ENCODE measurements at places on chromosomes 12 and 14. TPM values are rescaled to one million over a fixed set of nuclear protein-coding genes. Genes with fewer than 3 reads are reported as not detected.

ANKS1B gene
- 8.4 TPM for total RNA-seq

LHX5 gene
- 1.8 TPM for total RNA-seq

OTX2 gene
- 0.84 TPM for total RNA-seq

C12orf50 gene
- total RNA-seq = 0.30 TPM

HOXC13 gene
- not detected for total RNA-seq

IFI27 gene
- total RNA-seq = 9.5 TPM

SERPINA3 gene
- total RNA-seq = not detected

RNASE1 gene
- 9.7 TPM for total RNA-seq

TSPAN19 gene
- total RNA-seq = 0.36 TPM

GRIP1 gene
- 38.4 TPM for total RNA-seq

DNA sequence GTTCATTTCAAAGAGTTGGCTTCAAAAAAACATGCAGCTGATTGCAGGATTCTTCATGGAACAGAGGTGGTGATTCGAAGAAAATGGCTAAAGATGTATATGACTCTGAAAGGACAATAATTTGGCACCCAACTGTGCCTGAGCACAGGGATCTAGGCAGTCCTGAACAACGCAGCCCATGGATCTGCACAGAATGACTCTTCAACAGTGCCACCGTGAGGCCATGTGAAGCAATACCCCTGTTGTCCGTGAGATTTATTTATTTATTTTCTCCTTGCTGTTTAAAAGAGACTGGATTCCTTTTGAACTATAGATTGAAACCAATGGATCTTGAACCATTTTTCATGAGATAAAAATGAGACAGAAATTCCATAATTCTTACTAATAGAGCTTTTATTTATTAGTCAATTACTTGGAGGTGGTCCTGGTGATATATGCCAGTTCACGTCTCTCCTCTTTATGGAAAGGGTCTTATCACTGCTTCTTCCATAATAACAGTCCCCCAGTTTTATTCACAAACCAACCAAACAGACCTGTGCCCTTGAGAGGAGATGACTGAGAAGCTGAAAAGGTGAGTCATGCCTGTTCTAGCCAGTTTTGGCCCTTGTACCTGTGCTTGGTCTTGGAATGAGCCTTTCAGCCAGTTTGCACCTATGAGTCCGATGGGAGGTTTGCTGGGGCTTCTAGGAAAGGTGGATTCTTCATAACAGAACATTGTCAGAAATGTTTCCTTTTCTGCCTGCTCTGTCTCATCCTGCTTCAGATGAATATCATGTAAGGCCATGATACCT is 1598.3 kb downstream of the AACS start:
- peak; percentile 2 for DNase-seq

DNA sequence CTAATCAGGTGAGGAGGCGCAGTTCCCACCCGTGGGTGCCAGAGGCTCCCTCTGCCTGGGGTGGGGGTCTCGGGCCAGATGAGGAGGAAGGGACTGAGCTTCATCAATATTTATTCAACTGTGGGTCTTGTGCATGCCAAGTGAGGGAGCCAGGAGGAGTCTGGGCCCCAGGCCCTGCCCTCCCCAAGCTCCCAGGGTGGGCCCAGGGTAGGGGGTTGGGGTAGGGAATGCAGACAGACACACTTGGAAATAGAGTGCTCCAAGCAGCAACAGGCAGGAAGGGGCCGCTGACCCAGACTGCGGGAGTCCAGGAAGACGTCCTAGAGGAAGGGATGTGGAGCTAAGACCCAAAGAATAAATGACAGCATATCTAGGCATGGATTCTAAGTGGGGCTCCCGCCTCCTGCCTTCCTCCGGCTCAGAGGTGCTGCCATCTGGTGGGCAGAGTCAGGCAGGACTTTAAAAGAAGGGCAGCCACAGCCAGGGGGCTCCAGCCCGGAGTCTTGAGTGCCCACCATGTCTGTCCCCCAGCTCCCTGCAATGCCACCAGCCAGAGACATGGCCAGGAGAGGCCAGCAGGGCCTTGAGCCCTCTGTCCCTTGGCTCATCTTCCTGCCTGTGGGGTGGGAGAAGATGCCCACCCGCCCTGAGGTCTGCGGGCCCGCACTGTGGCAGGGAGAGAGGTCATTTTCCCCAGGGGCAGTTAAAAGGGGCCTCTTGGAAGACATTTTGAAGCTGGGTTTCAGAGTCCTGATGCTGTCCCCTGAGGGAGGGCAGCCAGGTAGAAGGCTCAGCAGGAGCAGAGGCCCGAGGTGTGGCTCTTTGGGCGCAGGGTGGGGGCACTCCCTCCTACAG is 70.1 kb downstream of the PHETA1 start:
- peak; percentile 81 for DNase-seq

DNA sequence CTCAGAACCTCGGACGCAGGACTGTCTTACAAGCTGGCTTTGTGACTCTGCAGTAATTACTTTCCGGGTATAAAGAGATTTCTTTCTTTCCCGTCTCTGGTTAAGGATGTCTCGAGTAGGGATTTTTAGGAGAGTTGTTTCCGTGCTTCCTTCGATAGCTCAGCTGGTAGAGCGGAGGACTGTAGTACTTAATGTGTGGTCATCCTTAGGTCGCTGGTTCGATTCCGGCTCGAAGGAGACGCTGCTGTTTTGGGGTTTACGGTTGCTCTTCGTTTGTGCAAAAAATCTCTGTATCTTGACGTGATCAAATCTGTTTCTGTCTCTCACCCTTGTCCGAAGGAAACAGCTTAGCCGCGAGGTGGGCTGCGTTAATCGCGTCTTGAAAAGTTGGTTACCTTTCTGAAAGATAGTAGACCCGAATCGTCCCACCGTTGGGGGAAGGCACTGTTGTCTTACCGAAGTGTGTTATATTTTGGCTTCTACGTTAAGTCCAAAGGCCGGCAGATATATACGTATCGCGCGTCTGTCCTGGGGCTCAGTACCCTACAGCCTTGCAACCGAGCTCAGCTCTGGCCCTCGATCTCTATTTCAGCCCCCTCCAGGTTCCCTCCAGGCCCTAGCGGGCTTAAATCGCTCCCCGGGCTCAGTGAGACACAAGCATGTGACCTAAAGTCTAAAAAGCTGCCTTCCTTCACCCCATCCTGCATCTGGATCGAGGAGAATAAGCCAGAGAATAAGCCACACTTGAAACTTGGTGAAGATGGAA is 1.1 kb upstream of the RNASE4 start:
- peak; percentile 76 for DNase-seq

DNA sequence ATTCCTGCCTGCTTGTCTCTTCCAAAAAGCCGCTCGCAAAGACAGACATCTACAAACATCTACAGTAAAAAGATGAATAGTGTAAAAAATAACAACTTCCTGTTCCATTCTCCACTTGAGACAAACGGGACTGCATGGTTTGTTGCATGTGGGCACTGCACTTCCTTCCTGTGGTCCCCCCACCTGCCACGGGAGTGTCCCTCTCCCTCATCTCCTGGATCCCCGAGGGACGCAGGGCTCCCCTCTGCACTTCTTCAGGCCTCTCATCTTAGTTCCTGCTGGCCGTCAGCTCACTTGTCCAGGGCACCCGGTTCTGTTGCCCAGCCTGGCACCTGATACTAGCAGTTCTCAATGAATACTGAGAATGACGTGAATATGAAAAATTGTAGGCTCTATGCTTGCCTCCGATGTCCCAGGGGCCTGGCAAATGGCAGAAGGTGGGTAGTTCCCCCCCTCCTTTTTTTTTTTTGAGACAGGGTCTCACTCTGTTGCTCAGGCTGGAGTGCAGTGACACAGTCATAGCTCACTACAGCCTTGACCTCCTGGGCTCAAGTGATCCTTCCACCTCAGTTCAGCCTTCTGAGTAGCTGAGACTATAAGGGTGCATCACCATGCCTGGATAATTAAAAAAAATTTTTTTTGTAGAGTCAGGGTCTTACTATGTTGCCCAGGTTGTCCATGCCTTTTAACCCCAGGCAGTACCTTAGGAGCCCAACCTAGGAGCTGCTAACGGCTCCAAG is 3.5 kb upstream of the KLC1 start:
- no peak for DNase-seq

DNA sequence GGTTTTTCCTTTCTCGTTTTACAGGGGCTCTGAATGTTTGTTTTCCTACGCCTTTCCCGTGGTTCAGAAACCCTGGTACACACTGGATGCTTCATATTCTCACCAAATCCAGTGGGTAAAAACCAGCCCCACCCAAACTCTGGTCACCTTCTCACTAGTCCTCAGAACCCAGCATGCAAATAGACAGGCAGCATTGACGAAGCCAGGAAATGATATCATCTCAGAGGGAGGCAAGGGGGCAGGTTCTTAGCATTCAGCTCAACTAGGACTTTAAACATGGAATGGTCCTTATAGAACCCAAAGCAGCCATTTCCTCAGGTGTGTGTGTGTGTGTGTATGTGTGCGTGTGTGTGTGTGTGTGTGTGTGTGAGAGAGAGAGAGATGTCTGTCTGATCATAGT is 142.0 kb downstream of the KCNK10 start:
- DNase-seq = no peak

GRCh38 chr14:51834240-51834639 is 26.2 kb upstream of the GNG2 start:
- DNase-seq = no peak

GRCh38 chr14:88473791-88474190 is 81.0 kb downstream of the PTPN21 start:
- no peak for DNase-seq

DNA sequence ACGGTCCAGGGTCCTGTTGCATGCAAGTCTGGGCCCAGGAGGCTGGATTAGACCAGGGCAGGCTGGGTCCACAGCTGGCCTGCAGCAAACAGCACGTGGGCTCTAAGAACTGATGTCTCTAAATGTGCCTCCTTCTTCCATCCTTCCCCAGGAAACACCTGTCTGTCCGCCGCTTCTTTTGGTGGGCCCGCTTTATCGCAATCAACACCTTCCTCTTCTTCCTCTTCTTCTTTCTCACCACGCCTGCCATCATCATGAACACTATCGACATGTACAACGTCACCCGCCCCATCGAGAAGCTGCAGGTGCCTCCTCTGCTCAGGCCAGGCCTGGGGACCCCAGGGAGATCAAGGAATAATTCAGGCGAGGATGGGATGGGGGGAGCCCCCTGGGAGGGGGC is 28.3 kb downstream of the NGB start:
- DNase-seq = no peak

DNA sequence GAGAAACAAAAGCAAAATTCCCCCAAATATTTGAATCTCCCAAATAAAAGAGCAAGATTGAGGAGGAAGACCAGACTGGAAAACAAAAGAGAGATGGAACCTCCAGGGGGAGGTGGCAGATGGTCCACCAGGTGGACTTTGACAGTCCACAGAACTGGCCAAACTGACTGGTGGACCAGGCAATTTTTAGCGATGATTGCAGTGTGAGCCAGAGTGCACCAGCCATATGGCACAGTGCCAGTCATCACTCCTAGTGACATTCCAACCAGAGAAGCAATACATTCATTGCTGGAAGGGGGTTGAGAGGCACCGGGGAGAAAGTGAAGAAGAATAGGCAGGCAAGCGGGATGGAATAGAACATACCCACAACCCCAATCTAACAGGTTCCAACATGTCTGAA is 182.9 kb downstream of the EXOC5 start:
- DNase-seq = no peak

GRCh38 chr14:85533861-85534291 is 3.9 kb downstream of the FLRT2 start:
- DNase-seq = peak; percentile 34

DNA sequence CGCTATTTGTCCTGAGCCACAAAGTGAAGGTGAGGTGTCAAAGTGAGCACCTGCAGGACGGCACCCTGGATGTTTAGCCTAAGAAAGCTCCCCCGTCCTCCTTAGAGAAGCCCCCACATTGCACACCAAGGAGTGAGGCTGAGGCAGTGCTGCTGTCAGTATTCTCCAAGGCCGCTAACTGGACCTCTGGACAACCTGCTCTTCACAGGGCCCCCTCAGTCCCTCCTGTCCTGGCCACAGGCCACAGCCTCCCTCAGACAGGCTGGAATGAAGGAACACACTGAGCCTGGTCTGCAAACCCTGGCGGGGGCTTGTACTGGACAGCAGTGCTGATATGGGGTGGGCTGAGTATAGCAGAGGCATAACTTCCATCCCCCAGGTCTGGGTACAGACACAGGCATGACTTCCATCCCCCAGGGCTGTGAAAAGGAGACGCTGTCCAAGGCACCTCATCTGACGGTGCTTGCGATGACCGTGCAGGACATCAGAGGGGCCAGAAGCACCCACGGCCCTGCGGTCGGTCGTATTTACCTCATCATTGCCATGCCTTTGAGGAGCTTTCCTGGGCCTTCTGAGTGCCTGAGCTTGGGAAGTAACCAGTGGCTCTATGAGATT is 82.4 kb upstream of the DIO3 start:
- no peak for DNase-seq

- DNase-seq = no peak
These were observed 661.0 kb downstream of the GALC start for GRCh38 chr14:87331991-87332390.

- DNase-seq = peak; percentile 53
These were observed 116.3 kb downstream of the GLT1D1 start for GRCh38 chr12:128969480-128970055.

- DNase-seq = no peak
These were observed 36.3 kb downstream of the LIMA1 start for GRCh38 chr12:50246873-50247612.

GRCh38 chr14:39432619-39433451 is 602 bp upstream of the FBXO33 start:
- DNase-seq = peak; percentile 70

- no peak for DNase-seq
These were observed 50.2 kb downstream of the WSCD2 start for GRCh38 chr12:108179305-108179704.

DNA sequence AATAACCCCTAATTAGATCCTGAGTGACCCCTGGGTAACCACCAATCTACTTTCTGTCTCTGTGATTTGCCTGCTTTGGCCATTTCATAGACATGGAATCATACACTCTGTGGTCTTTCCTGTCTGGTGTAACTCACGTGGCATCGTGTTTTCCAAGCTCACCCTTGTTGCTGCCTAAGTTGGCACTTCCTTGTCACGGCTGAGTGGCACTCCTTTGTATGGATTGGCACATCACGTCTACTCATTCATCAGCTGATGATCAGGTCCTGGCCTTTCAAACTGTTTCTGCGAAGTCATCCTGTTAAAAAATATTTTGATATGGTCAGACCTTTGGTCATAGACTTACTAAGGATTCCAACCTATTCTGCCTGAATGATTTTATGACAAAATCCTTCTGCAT is 87.7 kb downstream of the GLT1D1 start:
- no peak for DNase-seq

GRCh38 chr14:61416591-61416990 is 95.2 kb downstream of the PRKCH start:
- DNase-seq = no peak

GRCh38 chr12:88206601-88207000 is 64.5 kb downstream of the TMTC3 start:
- DNase-seq = no peak

DNA sequence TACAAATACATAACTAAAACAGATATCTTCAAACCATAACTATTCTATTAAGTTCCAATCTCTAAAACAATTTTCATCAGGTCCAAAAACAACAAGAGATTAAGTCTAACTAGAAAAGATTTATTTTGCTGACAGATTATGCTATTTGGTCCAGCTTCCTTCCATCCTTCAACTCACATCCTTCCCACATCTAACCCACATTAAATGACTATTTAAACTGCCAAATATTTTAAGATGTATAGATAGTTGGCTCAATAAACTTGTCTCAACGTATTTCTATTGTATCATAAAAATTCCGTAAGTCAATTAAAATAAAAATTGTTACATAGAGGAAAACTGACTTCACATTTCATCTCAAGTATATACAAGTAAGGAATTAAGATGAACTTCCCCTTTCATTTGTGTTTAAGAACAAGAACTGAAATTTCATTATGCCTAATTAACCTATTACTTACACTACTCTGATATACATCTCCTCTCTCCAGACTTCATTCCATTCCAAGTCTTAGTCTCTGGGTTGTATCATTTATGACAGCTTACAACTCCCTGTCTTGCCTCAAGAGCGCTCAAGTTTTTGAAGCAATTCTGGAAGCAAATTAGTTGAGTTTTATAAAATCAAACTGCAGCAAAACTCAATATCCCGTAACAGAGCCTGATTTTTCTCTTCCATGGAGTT is 25.4 kb downstream of the PAWR start:
- DNase-seq = no peak

Data from neural crest cell (in vitro differentiated cells).